ENCODE measurements at places on chromosomes 5 and 9. TPM values are rescaled to one million over a fixed set of nuclear protein-coding genes. Genes with fewer than 3 reads are reported as not detected.

DNA sequence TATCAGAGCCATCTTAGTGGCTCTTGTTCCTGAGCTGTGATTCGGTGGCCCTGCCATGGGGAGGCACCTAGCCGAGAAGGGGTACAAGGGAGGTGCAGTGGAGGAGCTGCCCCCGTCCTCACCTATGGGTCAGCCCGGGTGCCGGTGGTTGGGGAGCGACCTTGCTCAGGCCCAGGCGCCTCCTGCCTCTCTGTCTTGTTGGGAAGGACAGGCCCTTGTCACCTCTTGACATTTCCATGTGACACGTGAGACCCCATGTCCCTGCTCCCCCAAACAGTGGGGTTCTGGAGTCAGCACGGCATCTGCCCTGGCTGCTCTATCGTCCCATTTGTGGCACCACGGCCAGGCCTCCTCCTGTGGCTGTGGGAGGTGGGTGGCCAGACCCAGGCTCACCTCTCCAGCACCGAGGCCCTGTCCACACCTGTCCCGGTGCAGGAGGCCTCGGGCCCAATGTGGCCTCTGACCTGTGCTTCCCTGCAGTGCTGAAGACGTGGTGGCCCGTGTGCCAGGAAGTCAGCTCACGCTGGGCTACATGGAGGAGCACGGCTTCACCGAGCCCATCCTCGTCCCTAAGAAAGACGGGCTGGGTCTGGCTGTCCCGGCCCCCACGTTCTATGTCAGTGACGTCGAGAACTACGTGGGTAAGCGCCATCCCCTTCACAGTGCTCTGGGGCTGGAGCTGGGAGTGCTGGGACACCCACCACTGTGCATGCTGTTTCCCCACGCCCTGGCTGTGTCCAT is 68.9 kb downstream of the PHF2 start:
- no peak overlapping the region for H3K4me3 ChIP-seq
- no peaks in the 10 kb centered on the region for H3K27me3 ChIP-seq
- peaks cover 10% of the 10 kb centered on the region for H3K4me1 ChIP-seq

GRCh38 chr5:96083361-96083881 is 121.8 kb upstream of the ELL2 start:
- H3K36me3 ChIP-seq, result no peaks in the 10 kb centered on the region
- H3K4me3 ChIP-seq, result no peak overlapping the region
- H3K27ac ChIP-seq, result no peak overlapping the region
- peaks cover 3% of the 10 kb centered on the region for H3K4me1 ChIP-seq

The PLPP7 gene
- 13.3 TPM for total RNA-seq

- H3K36me3 ChIP-seq, result no peaks in the 10 kb centered on the region
- no peak for DNase-seq
- no peaks in the 10 kb centered on the region for H3K27me3 ChIP-seq
- peaks cover 6% of the 10 kb centered on the region for H3K4me1 ChIP-seq
Observed at GRCh38 chr5:429453-430188, 13.4 kb upstream of the EXOC3 start.

The GCNT4 gene
- 7.8 TPM for total RNA-seq

DNA sequence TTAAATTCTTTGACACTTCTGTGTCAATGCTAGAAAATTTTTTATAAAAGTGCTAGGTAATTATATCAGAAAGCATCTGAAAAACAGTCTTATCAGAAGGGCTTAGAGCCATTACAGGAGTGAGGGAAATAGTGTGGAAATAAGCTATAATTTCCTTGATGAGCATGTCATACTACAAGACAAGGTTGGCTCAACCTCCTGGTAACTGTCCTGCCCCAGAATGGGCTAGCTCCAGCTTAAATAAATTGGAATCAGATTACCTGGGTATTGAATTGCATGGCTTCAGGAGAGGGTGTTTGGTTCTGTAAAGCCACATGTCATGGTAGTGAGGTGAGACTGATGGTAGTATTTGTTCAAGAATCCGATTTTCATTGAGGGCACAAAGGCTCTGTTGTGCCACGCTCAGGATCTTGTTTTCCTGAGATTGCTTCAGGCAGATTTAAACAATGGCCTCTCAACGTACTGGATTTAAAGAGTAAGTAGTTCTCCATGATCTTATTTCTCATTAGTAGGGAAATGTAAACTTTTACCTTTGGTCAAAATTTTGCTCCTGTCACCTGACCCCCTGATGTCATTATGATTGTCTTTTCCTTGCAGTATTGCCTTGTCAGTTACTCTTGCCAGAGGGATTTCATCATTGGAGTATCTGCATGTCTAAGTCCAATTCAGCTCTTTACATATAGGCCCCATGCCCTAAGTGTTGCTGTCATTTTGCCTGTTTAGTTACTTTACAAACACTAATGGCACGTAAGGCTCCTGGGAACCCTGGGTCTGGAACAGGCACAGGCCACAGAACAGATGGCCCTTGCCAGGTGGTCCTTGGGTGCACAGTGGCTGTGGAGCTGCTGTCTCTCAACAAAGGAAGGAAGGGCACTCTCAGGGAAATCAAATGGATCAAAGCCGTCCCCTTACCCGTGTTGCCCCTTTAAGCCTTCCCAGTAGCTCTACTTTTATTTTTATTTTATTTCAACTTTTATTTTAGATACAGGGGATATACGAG is 21.3 kb downstream of the TRIO start:
- no peak overlapping the region for H3K27ac ChIP-seq
- H3K4me1 ChIP-seq, result peaks cover 77% of the 10 kb centered on the region
- no peak overlapping the region for H3K4me3 ChIP-seq
- H3K27me3 ChIP-seq, result no peaks in the 10 kb centered on the region
